Testis (tissue), 5 donors: ENCODE measurements at places on chromosomes 1 and 21. TPM values are rescaled to one million over a fixed set of nuclear protein-coding genes. Genes with fewer than 3 reads are reported as not detected.

DNA sequence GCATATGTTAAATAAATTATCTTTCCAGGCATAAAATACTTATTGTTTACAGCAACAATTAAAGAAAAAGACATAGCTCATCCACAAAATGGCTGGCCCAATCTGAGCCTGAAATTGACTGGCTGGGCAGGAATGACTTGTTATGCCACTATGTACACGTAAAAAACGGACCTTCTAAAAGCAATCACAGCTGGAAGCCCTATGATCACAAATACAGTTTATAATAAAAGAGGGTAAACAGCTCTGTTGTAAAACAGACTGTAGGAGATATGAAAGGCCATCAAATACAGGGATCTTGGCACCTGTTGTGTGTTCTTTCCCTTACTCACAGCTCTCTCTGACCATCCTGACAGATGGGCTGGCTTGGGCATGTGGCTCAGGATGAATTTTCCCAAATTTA is 70.5 kb upstream of the DMRTA2 start:
- DNase-seq = no peak

- DNase-seq = no peak
These were observed 3.5 kb downstream of the PLCH2 start for GRCh38 chr1:2479618-2480017.

DNA sequence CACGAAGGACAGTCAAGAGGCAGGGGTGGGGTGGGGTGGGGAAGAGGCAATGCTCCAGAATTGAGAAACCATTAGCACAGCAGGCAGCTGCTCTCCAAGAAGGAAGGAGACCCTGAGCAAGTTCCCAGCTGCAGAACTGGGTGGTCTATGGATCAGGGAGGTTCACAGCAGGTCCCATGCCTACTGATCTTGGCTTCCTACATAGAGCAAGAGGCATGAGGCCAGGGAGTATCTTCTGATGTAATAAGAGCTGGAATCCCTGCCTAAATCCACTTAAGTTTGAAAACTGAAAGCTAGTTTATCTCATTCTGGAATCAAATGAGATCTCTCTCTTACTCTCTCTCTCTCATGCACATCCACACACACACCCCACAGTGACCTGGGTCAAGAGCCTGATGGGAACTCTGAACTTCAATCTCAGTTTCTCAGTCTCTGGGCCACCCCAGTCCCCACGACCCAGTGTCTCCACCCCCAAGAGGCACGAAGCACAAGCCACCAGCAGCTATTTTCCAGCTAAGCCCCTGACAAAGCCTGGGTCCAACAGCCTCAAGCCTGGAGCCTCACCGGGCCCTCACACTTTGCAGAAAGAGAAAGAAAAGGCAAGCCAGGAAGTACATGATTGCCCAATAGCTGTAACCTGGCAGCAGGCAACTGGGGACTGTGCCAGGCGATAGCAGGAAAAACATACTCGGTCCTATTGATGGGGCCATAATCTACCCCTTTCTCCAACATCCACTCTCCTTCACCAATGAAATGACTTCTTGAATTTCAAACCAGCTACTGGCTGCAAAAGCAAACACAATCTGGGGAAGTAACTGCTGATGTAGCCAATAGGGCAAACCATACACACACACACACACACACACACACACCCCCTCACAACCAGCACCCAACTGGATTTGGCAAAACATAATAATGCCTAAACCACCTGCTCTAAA is 2.2 kb downstream of the NUAK2 start:
- peak; percentile 66 for DNase-seq

GRCh38 chr1:156623946-156624813 is 5.0 kb downstream of the HAPLN2 start:
- DNase-seq = peak; percentile 73

GRCh38 chr1:244069326-244069898 is 18.3 kb downstream of the ZBTB18 start:
- no peak for DNase-seq

- no peak for DNase-seq
These were observed 19.1 kb downstream of the SLC25A33 start for GRCh38 chr1:9558271-9558945.

GRCh38 chr1:50261951-50262350 is 153.2 kb downstream of the ELAVL4 start:
- no peak for DNase-seq

- DNase-seq = no peak
These were observed 400.1 kb downstream of the NEGR1 start for GRCh38 chr1:71882226-71882625.

GRCh38 chr1:66402194-66402593 is 131.8 kb upstream of the SGIP1 start:
- DNase-seq = peak; percentile 73

GRCh38 chr1:216600730-216601609 is 122.3 kb downstream of the ESRRG start:
- peak; percentile 85 for DNase-seq

- no peak for DNase-seq
These were observed 267.8 kb upstream of the RUNX1 start for GRCh38 chr21:35316933-35317332.

GRCh38 chr1:222204475-222204874 is 343.4 kb downstream of the HHIPL2 start:
- DNase-seq = no peak

- DNase-seq = no peak
These were observed 63.7 kb downstream of the ZC3H11B start for GRCh38 chr1:219549215-219549614.

GRCh38 chr1:116367256-116367945 is 5.6 kb upstream of the ATP1A1 start:
- no peak for DNase-seq

DNA sequence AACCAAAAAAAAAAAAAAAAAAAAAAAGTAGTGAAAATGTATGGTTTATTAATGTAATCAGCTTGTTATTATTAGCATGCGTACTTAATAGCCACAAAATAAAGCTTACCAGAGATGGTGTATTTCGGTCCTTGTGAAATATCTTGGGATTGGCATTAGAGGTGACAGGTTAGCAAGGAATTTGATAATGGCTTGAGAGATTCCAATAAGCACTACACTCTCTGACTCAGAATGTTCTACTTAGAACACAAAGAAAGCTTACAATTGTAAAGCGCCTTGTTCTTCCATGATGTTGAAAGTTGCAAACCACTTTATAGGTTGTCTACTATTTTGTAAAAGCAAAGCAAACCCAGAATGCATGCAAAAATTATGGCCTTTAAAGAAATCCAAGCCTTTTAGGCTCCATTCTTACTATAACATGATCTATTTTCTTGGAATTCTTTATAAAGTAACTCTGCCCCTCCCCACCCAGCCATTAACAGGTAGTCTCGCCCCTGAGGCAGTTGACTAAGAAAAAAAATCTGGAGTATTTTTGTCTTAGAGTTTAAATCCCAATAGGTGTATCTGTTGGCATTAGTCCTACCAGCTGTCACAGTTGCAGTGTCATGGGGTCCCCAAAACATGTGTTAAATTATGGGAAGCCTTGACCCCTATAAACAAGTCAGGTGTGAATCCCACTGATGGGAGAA is 129.2 kb downstream of the DHRS3 start:
- DNase-seq = no peak

GRCh38 chr1:179318491-179318890 is 24.9 kb downstream of the SOAT1 start:
- DNase-seq = no peak

DNA sequence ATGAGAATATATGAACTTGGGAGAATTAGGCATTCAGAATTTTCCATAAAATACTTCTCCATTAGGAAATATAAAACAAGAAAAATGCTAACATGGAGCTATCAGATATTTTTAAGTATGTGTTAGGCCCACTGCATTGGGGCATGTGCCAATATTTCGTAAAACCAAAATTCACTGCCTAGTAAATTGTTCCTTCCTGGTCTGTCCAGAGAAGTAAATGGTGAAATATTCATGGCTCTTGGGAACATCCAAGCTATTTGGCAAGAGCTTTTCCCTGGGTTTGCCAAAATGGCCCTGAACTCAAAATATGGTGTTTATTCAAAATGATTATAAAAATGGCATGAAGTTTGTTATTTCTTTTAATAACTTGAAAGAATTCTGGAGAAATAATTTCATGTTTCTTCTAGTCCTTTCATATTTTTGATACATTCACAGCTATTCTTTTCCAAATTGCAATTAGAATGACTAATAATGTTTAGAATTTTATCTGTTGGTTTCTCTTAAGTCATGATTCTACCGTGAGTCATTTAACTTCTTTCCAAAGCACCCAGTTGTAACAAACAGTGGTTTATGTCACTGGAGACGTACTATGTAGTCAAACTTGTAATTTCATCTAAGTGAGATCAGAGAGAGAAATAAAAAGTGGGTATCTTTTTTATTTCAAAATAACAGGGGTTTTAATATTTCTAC is 25.7 kb upstream of the SLC19A2 start:
- DNase-seq = peak; percentile 46

DNA sequence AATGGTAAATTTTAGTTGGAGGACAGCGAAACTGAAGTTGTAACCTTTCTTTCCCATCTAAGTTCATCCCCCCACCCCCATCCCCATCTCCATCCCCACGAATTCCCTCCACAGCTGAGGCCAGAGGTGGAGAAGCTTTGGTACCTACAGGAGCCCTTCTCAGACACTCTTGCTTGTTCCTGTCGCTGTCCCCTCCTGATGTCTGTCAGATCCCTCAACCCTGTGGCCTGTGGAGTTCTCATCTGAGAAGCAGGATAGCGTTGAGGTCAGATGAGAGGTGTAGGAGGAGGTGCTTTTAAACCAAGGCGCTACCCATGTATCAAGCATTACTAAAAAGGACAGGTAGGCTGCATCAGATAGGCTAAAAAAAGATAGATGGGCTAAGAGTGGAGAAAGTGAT is 769 bp downstream of the NTPCR start:
- peak; percentile 31 for DNase-seq

DNA sequence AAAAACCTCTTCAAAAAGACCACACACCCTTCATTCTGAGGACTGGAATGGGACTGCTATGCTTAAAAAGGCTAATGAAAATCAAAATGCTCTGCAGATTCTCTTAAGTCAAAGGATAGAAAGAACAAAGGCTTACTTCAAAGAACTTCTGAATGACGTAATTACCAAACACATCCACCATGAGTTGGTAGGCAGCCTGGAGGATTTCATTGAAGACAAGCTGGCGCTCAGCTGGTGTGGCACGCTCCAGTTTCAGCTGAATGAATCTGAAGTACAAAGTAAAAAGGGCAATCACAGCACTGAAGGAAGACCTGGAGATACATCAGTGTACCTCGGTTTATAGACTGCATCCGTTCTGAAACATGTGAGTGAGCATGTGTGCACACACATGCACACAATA is 43.5 kb upstream of the SDC3 start:
- no peak for DNase-seq

DNA sequence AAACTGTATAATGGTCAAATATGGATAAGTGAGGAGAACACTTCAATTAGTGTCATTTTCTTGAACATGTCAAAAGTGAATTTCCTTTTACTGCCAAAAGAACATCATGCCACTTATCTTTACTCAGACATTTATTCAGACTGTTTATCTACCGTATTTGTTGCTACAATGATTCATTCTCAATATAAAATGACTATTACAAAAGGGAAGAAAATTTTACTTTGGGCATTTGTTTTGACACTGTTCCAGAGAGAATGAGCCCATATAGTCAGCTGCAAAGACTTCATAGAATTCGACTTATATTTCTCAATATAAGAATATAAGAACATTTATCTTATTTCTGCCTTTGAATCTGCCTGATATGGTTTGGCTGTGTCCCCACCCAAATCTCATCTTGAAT is 1699.1 kb downstream of the BRINP3 start:
- DNase-seq = no peak

DNA sequence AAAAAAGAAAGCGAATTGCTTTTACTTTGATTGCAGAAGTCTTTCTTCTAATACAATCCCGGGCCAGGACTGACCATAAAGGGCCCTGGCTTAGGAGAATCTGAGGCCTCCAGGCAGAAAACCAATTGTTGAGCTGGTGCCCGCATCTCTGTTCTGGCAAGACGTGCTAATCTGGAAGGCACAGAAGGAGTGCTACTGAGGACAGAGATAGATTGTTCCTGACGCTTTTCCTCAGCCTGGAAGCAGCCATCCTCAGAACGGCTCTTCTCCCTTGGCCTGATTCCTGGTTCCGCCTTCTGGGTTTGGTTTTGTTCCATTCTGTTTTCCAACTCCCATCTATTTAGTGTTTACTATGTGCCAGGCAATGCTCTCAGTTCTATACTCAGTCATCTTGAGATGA is 44.8 kb upstream of the SPOCD1 start:
- DNase-seq = no peak

DNA sequence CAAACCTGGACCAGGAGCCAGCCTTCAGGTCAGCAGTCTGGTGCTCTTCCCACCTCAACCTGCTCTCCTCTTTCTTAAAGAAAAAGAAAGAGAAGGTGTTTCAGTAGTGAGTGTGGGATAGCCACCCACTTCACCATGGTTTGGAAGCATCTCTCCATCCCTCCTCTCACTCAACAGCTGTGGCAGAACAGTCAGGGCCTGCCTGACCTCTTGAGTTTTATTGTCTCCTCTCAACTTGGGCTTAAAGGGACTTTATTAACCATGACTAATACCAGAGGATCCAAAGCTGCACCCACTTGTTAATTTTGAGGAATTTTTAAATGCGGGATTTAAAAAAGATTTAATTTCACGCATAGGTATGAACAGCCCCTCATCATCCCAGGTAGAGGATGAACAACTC is 570 bp upstream of the VASH2 start:
- no peak for DNase-seq

GRCh38 chr1:47527653-47528272 is 89.9 kb downstream of the FOXD2 start:
- DNase-seq = no peak

DNA sequence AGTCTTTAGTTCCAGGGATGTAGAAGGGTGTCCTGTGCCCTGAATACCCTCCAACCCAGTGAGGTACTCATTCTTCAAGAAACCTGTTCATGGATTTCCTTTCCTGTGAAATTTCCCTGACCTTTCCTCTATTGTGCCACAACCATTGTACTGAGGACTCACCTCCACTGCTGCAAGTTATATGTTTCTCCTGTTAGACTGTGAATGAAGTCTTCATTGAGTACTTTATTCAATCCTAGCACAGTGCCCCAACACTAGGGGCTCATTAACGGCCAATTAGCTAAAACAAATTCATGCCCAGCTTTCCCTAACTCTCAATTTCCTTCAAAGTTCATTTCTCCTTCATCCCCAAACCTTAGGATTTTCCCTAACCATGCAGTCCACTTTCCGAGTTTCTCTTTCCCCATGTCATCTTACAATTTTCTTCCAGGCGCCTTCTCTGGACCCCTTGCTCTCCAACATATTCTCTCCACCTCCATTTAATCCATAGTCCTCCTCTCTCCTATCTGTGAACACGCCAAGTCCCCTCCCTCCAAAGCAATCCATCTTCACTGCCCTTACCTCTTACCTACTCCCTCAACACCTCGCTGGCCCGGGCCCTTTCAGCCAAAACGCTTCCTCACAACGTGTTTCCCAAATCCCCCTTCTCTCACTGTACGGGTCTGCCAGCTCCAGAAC is 1.3 kb downstream of the TRIM33 start:
- DNase-seq = no peak

Gene TSSK3
- total RNA-seq = 25.7 TPM

Gene PRRX1
- 28.5 TPM for total RNA-seq

Gene SPRR2E
- total RNA-seq = not detected

Gene VAMP3
- 99.5 TPM for total RNA-seq

Gene PRAMEF18
- total RNA-seq = not detected

Gene ADAMTS5
- 1.9 TPM for total RNA-seq

Gene TEDDM1
- not detected for total RNA-seq

Gene FAM163A
- 6.0 TPM for total RNA-seq

Gene PLD5
- total RNA-seq = 0.63 TPM

Gene CDC7
- 22.4 TPM for total RNA-seq

Gene SPATA21
- 2.7 TPM for total RNA-seq

Gene C1QB
- total RNA-seq = 16.8 TPM

Gene PLPPR5
- total RNA-seq = 7.8 TPM

Gene AK5
- 28.7 TPM for total RNA-seq

Gene SIM2
- 0.71 TPM for total RNA-seq

Gene ANGPTL3
- not detected for total RNA-seq
